CD4-positive, alpha-beta T cell treated with Interleukin-6 for 4 hours (primary cell): ENCODE measurements at places on chromosomes 5 and 9.
A peak's percentile ranks its signal among the peaks of the same experiment; 100 is the strongest.

GRCh38 chr5:56286015-56286884 is 53.1 kb upstream of the ANKRD55 start:
- no peak for DNase-seq

GRCh38 chr9:34866614-34867013 is 91.5 kb upstream of the PHF24 start:
- DNase-seq = no peak

GRCh38 chr5:36607838-36608783 is 1.7 kb downstream of the SLC1A3 start:
- no peak for DNase-seq

DNA sequence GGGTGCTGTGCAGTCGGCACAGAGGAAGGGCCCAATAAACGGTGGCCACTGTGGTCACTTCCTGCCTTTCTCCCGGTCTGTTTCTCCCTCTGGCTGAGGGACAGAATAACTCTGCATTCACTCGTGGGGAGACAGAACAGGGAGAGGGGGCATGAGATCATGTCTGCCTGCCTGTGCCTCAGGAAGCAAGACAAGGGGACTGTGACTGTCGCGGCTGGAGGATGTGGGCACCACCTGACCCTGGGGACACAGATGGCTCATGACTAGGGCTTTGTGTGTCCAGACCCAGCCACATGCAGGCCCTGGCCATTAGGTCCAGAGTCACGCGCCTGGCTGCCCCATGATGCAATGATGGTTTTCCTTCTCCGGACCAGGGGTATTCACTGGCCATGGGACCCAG is 5.8 kb downstream of the TRUB2 start:
- no peak for DNase-seq

DNA sequence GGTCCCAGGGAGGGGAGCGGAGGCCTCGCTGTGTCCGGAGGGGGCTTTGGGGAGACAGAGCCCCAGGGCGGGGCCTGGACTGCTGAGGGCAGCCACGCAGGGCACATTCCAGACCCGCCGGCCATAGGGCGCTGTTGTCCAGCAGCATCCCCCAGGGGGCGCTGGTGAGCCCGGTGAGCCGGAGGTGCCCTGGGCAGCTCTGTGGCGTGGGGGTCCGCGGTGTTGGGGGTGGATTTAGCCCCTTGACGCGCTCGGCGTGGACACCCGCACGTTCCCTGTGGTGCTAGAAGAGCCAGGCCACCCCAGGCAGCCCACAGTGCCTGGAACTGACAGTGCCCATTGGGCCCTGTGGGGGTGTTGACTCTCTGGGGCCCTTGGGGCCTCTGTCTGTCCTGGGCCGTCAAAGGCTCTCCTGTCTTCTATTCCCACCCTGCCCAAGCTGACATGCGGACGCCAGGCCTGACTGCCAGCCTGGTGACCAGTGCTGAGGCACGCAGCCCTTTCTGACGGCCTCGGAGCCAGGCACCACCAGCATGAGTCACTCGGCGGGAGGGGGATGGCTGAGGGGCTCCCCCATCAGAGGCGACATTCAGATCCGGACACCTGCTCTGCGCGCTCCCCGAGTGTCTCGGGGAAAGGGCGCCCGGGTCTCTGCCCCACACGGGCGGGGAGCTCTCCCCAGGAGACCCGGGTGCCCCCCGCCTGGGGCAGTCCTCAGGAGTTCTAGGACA is 23.9 kb downstream of the TPPP start:
- peak; percentile 52 for DNase-seq

DNA sequence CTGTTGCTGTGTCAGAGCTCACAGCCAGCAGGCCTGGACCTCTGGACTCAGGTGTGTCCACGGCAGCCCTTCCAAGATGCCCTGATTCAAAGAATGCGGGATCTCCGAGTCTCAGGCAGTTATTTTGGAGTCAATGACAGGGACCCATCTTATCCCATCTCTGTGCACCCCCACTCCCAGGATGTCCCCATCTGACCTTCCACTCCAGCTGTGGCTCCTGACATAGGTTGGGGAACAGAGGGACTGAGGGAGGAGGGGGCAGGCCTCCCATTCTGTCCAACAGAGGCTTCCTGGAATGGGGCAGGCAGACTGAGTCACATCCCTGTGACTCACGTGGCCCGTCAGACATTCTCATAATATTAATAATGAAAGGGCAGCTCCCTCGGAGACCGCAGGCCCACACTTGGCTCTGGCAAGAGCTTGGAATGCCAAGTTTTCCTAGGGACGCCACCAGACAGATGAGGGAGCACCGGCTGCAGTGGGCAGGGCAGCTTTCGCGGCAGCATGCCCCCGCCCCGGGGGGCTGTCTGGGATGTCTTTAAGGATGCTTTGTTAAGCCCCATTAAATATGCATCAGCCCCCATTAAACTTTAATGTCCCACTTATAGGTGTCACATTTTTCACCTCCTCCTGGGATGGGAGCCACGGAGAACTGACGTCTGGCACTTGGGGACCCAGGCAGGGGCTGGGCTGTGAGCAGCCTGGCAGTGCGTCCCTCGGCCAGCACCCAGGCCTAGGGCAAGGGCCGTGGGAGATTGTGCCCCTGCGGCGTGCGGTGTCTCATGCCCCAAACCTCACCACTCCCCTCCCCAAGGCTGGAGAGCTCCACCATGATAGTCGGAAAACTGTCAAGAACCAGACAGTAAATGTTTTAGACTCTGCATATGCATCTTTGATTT is 23.6 kb upstream of the FIBCD1 start:
- DNase-seq = no peak

DNA sequence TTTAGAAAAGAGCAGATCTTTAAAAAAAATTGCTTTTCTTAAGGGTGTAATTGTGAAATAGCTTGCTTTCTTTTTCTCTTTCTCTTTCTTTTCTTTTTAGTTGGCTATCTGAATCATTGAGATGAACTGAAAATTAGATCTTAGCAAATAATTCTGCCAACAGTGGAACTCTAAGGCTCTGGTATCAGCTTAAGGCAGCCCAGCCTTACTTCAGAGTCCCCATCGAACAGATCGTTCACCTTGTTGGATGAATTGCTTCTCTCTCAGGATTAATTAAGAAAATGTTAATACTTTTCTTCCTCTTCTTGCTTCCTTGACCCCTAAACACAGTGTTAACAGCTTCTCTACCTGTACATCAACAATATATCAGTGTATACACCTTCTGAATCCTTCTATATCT is 92.1 kb downstream of the ZCCHC7 start:
- no peak for DNase-seq

DNA sequence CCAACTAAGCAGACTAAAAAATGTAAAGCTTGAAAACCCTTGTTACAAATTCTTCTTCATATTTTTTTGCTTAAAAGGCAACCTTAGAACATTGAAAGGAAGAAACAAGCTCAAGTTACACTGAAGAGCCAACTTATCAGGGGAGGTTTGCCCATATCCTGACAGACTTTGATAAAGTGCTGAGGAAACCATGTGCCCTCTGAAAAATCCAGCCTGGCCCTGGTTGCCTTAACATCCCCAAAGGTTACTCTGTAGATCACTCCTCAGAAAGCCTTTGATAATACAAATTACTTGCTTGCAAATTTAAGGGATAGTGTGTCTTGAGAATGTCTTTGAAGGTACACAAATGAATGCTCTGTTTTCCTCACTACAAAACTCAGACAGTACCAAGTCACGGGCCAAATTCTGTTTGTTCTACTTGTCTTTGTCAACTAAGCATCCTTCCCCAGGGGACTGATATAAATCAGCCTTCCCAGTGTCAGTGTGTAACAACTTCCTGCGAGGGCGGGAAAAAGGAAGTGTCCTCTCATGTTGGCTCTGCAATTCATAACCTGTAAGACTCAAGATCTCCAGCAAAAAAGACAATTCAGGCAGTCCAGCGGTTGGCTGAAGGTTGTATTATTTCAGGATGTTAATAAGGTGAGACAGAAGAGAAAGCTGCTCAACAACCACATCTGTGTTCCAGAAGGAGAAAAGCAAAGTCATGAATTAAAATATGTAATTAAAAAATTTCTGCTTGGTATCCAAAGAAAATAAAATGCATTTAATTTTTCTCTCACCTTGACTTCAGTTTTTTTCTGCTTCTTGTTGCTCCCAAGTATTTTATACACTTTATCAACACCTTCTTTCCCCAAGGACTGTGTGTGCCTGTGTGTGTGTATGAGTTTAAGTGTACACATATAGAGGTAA is 199.9 kb downstream of the PIK3R1 start:
- DNase-seq = no peak

DNA sequence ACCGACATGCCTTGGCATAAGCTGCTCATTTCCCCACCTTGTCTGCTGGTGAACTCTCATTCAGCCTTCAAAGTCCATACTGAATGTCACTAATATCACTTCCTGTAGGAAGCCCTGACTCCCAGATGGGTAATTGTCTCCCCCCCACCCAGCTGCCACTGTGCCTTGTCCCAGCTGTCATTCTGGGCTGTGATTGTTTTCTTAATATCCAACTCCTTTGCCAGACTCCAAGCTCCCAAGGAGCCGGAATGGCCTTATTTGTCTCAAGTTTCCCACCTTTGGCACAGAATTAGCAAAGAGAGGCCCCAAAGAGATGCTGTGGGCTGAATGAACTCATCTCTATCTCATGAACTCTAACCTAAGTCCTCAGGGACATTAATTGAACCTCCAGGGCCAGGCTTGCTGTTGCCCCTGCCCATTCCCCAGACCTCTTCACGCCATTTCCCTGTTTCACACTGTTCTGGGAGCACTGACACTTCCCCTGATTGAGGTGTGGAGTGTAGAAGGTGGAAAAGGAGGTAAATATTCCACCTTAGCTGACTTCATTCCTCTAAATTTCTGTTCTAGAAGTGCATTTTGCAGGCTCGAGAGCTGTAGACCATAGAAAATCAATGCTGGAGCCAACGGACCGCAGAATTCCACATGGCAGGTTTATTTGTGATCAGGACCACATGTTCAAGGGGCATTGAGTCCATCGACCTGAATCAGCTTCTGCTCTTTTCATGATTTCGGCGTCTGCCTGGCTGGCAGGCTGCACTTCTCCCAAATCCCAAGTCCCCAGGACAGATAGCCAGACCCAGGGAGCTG is 4.9 kb upstream of the SH3PXD2B start:
- no peak for DNase-seq

DNA sequence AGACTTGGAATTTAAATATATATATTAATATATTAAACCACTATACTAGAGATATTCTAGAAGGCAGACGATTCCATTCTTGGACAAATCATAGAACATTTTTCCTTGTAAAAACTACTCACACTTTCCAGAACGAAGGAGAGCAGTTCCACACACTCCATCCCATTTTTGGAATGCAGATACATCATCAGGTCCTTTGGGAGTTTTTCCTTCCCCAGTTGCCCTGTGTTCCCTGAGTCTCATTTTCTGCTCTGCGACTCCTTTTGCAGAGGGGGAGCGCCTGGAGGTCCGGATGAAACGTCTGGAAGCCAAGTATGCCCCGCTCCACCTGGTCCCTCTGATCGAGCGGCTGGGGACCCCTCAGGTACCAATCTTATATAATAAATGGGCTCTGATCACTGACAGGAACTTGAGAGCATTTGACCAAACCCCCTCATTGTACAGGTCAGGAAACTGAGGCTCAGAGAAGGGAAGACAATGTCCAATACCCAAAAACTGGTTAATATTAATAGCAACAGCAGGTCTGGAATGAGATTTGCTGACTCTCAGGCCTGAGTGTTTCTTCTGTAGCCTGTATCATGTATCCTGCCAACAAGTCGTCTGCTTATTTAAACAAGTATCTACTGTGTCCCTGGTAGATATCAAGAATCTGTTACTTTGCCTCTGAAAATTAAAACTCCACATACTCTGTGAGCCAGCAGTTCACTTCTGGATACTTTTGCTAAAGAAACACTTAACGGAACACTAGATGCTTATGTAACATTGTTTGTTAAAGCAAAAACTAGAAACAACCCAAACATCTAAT is 76.8 kb upstream of the NIPAL4 start:
- DNase-seq = no peak

DNA sequence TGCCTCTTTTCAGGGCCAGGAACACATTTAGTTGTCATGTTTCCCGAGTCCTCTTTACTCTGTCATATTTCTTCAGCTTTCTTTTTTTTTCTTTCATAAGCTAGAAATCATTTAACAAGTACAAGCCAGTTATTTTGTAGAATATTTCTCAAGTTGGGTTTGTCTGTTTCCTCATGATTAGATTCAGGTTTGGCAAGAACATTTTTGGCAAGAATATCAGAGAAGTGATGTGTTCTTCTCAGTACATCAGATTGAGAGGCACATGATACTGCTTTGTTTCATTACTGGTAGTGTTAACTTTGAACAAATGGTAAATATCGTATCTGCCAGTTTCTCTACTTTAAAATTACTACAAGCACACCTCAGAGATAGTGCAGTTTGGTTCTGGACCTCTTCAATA is 45.1 kb downstream of the PCSK5 start:
- no peak for DNase-seq

GRCh38 chr5:138230261-138230660 is 17.1 kb upstream of the CDC23 start:
- no peak for DNase-seq

DNA sequence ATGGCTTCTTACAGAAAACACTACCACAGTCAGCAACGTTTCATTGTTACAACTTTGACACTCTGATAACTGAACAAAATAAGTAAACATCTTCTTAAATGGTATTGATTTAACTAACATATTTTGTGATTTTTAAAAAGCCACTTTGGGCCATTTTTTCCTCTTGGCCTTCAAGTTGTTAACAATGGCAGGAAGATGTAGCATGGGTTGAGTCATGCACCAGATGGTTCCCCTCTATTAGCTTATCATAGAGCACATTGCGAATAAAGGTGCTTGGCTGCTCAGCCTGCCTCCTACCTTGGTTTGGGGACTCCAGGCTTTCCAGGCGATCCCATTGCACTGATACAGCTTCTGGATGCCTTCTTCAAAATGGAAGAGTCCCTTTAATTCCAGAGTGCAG is 24.1 kb upstream of the CER1 start:
- no peak for DNase-seq

- DNase-seq = no peak
Measured at GRCh38 chr9:69898714-69899209, 78.1 kb downstream of the CFAP95 start.

- no peak for DNase-seq
Measured at GRCh38 chr5:163478126-163478981, 17.9 kb downstream of the HMMR start.

GRCh38 chr9:14993061-14993800 is 83.0 kb upstream of the FREM1 start:
- DNase-seq = peak; percentile 68

DNA sequence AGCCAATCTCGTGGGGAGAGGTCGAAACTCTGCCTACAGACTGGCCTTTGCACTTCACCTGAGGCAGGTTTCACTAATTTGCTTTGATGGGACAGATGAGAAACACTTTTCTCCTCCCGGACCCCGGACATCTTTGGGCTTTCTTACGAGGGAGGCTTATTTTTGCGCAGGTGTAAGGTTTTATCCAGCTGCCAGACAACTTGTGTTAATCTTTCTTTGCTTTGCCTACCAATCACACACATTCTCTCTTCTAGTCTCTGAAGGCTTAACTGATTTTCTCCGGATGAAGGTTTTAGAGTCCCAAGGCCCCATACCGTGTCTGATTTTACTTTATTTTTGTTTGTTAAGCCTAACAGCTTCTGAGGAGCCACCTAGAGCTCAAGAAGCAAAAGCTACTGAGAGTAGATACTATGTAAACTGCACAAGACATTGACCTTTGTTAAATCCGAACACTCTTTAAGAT is 436 bp upstream of the EMB start:
- DNase-seq = no peak
